ENCODE measurements at places on chromosomes 5 and 9. TPM values are rescaled to one million over a fixed set of nuclear protein-coding genes. Genes with fewer than 3 reads are reported as not detected.

DNA sequence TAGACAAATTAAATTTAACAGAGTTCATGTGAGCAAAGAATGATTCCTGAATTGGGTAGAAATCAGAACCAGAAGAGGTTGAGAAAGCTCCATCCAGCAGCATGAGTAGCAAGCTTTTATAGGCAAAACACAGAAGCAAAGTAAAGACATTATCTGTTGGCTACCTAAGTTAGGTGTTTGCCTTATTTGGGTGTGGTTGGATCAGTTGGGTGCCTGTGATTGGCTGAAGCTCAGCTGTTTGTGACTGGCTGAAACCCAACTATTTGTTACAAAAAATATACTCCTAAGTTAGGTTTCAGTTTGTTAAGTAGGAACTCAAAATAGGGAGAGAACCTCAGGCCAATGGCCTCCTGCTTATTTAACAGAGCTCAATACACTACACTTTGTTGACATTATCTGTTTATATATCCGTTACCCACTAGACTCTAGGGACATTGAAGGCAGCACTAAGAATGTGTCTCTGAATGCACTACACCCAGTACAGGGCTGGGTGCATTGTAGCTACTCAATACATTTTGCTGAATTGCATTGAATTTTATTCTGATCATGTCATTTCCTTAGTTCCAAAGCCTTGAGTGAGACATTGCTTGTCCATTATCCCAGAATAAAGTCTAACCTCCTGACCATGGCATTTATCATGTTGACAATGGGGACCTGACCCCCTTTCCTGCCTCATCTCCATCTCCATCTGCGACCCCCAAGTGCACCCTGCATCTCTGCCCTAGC is 98.7 kb downstream of the CCDC192 start:
- DNase-seq = no peak

DNA sequence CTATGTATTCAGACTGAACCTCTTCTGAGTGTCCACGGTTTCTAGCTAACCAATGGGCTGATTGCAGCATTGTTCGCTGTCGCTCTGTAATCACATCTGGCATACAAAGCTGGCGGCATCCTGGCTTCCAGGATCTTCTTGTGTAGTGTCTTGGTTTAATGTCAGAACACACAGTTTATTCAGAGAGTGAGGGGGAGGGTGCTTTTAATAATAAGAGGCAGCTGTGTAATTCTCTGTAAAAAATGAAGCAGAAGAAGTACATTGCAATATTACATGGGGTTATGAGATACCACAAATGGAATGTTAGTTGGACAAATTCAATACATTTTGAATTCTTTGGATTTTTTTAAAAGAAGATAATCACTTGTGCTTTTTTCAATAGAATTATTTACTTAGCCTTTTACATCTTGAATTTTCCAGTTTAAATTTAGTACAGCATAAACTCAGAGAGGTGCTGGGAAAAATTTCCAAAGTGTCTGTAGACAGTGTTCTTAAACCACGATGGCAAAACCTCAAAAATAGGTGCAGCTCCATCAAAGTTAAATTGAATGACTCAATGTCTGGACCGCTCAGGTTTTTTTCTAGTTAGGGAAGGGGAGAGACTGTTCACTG is 206.0 kb downstream of the PCSK1 start:
- no peak for DNase-seq

SPATA31A3 gene
- total RNA-seq = not detected

THBS4 gene
- total RNA-seq = 0.53 TPM

DNA sequence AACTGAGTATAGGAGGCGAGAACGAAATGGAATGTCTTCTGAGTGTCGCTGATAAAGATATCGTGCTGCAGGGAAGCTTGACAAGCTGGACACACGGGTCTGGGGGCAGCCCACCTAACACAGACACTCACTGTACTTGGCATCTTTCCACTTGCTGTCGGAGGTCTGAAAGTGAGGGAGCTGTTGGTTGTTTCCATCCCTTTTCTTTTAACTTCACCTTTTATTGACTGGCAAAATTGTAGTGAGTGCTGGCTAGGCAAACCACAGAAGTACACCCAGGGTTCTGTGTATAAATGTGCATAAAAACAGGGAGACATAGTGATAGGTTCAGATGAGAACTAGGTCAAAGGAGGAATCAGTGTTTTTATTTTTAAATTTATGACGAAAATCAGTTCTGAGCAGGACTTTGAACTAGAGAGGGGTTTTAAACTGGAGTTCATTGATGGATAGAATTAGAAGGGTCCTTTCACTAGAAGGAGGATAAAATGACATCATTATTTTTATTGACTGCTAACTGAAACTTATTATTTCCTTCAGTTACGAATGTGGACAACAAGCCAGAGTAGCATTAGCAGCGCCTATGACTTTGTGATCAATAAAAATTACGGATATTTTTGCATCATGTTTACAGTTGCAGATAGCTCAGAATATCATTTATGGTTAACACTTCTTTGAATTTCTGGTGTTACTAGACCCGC is 817 bp downstream of the GAPVD1 start:
- peak; percentile 41 for DNase-seq

FBP1 gene
- total RNA-seq = 3.9 TPM

DNA sequence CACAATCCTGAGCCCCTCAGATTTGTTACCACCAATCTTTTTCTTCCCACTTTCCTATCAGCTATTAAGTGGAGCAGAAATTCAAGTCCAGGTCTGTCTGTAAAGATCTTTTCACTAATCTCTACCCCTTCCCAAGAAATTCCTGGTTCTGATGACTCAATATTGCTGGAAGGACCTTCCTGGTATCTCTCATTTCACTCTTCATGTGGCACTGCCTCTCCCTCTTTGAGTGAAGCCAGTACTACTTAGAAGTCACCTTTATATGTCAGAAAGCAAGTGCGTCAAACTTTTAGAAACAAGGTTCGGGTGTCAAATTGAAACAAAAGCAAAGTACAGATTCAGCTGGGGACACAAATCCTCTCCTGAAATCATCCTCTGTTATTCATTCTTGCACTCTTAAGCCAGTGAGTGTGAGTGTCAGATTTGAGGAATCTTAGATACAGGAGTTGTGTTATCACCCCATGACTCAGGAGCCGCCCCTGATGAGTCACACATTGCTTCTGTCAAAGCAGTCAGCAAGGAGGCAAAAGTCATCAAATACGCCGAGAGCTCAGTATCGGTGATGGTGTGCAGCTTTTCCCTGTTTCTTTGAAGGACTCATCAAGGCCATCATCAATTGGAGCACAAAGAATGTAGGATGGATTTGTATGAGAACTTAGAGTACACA is 313.0 kb downstream of the CETN3 start:
- DNase-seq = no peak

TMED9 gene
- 84.8 TPM for total RNA-seq

DNA sequence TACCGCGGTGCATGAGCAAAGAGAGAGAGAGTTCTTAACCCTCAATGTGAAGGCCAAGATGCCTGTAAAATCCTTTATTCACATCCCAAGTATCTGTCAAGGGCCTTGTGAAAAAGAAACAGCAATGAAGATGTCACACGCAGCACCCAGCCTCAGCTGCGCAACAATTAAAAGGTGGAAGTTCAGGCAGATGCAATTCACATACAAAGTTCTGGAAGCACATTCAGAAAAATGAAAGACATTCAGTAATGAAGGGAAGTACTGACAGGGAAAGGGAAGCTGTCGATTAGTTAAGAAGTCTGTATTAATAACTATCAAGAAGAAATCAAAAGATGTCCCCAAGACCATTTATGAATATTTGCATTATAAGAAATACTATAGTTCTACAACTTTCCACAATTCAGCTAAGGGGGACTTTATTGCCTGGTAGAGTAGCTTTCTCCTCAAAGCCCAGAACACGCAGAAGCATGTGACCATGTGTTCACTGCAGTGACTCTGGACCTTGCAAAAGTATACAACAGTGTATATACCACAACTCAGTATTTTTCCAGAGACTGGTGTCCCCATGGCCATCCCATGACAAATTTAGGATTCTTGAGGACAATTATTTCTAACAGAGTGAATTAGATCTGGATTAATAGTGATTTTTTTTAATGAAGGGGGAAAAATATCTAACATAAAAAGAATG is 137.5 kb downstream of the CDK5RAP2 start:
- DNase-seq = no peak

- no peak for DNase-seq
These were observed 84.0 kb downstream of the OSMR start for GRCh38 chr5:38929838-38930237.

GRCh38 chr9:121598965-121599871 is 52.2 kb upstream of the DAB2IP start:
- DNase-seq = no peak

DNA sequence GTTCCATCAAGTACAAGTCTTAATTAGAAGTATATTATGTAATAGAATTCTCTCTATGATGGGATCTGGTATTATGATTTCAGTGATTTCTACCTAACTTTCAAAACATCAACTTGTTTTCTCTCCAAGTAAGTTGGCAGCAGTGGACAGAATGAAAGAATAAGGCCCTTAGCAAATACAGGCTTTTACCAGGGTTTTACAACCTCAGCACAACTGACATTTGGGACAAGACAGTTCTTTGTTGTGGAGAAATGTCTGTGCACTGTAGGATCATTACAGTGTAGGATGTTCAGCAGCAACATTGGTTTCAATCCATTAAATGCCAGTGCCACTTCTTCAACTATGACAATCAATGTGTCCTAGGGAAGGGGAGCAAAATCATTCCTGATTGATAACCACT is 48.8 kb downstream of the MLANA start:
- DNase-seq = no peak

DNA sequence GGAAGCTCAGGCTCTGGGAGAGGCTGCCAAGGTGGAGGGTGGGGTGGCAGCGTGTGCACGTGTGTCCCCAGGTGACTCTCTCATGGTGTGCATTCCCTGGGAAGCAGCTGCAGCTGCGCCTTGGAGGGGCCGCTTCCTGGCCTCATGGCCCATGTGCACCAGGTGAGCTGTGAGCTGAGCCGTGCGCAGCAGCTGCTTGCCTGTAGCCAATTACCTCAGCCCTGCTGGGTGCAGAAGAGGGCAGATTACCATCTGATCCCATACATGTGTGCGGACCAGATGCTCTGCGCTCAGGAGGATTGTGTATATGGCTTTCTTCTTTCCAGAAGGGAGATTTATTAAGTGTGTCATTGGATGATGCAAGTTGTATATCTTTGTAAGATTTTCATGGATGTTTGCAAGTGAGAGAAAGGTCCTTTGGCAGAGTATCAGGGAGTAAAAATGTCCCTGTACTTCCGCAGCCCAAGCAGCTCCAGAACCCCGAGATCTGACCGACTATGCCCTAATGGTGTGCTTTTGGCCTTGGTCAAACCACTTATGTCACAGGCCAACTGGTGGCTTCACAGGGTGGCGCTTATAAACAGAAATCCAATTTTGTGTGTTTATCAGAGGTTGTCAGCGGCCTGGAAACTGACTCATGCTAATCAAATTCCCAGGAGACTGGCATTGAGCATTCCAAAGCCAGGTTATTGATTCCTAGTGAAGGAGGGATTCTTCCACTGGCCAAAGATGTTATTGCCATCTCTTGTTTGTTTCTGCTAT is 229.3 kb downstream of the GOLPH3 start:
- DNase-seq = no peak

GRCh38 chr5:132067451-132067850 is 6.1 kb upstream of the CSF2 start:
- no peak for DNase-seq

BRD3 gene
- 45.5 TPM for total RNA-seq

DNA sequence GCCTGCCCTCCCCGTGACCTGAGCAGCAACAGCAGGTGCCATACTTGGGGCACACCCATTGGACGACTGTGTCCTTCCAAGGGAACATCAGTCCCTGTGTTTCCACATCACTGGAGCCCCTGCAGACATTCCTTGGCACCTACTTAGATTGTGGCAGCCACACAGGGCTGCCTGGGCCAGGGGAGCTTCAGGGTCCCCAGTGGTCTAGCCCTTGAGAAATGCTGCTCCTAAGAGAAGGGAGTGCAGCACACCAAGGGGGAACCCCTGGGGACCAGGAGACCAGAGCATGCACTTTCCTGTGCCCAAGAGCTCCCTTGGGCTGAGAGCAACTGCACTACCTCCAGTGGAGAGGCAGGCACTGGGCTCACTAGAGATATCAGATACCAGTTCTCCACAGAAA is 20.1 kb upstream of the ABLIM3 start:
- no peak for DNase-seq

GRCh38 chr5:172776235-172776594 is 5.2 kb upstream of the DUSP1 start:
- DNase-seq = no peak

OR4F3 gene
- total RNA-seq = not detected

ALDOB gene
- not detected for total RNA-seq

DNA sequence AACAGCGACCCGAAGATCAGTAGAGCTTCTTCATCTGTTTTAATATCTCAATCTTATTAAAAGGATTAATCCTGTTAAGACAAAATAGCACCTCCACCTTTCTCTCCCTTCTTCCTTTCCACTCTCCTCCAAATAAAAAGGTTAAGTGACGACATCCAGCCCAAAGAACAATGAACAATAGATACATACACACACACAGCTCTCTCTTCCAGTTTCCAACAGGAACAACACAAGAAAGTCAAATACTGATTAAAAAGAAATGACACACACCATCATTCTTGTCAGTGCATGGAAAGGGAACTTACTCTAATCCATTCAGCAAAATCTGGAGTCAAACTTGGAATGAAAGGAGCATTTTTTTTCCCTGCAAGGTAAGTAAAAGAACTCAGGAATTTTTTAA is 2.8 kb downstream of the ARL15 start:
- no peak for DNase-seq

PHF24 gene
- not detected for total RNA-seq

- DNase-seq = peak; percentile 3
These were observed 73.1 kb downstream of the PBX3 start for GRCh38 chr9:125820100-125820804.

CDH9 gene
- total RNA-seq = not detected

FCN2 gene
- total RNA-seq = not detected

MEIKIN gene
- 0.22 TPM for total RNA-seq

- DNase-seq = no peak
These were observed 22.3 kb downstream of the MINAR2 start for GRCh38 chr5:129770024-129770820.

GRCh38 chr5:1461396-1461795 is 16.2 kb upstream of the SLC6A3 start:
- DNase-seq = no peak

GRCh38 chr5:79694652-79695051 is 5.0 kb downstream of the CMYA5 start:
- no peak for DNase-seq

MELK gene
- 0.67 TPM for total RNA-seq

GRCh38 chr5:150340614-150341255 is 16.8 kb upstream of the TCOF1 start:
- DNase-seq = no peak

CCDC187 gene
- total RNA-seq = not detected
